Thymus (tissue), 14 donors: ENCODE measurements at places on chromosomes 2 and 18.

DNA sequence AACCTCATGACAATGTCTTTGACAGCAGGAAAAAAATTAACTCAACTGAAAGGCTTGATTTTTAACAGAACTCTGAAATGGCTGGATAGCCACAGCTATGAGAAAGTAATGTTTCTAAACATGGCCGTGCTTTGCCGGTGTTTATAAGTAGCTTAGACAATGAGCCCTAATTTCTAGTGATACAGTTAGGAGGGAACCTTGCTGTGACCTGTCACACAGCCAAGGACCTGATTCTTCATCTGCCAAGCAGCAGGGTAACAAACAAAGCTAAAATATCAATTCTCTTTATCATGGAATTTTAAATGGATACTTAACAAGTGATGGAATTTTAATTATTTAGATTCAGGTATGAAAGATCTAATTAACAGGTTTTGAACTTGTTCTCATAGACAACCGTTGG, 24.3 kb upstream of the DYNC2LI1 start:
- no peak for DNase-seq

DNA sequence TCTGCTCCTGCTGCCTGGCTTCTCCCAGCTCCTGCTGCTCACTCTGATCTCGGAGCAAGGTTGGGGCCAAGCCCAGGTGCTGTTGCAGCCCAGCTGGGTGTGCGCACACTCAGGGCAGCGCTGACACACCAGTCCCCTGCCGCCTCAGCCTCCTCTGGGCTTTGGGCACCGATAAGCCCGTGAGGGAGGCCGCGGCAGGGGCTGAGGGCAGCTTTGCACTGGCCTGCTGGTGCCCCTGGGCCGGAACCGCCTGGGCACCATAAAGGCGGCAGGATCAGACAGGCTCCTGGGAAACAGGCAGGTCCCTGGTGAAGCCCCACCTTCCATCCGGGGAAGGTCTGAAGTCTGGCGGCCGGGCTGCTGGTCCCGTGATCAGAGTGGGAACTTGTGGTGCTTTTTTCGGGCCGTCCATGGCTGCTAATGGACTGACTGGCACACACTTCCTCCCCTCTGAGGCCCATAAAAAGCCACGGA, 14.1 kb upstream of the EML6 start:
- no peak for DNase-seq

DNA sequence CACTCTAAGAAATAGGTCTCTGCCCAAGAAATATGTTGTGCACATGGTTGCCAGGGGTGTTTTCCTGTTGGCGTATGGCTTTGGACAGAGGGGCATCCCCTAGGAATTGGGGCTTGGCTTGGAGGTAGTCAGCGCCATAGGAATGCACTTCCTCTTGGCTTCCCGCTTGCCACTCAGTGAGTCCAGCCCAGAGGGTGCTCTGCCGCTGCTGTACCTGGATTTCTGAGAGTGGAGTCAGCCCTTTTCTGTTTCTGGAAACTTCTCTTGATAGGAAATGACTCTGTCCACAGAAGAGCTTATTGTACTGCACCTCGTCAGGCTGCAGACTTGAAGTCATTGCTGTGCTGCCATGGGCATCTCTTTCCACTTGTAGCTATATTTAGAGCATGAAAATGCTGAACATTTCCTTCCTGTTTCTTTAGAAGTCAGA, 116.7 kb upstream of the MGAT5 start:
- DNase-seq, result no peak

GRCh38 chr18:46554406-46555080, 102.5 kb downstream of the LOXHD1 start:
- DNase-seq, result no peak

GRCh38 chr2:75647771-75648170, 1.2 kb downstream of the MRPL19 start:
- no peak for DNase-seq

- no peak for DNase-seq
Observed at GRCh38 chr2:133437492-133437891, 130.8 kb downstream of the NCKAP5 start.
